ENCODE measurements at places on chromosomes 2 and 18.

DNA sequence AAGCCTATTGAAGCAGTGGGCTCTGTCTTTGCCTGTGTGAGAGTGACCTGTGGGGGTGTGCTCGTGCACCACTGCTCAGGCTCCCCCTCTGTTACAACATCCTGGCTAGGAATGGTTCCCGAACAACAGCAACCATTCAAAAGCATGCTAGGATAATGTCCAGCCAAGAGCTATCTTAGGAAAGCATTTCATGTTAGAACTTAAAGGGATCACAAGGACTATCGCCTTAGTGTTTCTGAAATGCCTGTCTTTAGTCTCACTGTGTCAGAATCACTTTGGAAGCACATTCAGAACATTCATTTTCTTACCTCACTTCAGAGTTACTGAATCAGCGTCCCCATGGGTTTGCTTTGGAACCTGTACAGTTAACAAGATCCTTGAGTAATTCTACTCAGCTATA, 134.9 kb upstream of the DSEL start:
- no peak for DNase-seq

GRCh38 chr18:59388817-59389216, 29.8 kb upstream of the LMAN1 start:
- no peak for DNase-seq

DNA sequence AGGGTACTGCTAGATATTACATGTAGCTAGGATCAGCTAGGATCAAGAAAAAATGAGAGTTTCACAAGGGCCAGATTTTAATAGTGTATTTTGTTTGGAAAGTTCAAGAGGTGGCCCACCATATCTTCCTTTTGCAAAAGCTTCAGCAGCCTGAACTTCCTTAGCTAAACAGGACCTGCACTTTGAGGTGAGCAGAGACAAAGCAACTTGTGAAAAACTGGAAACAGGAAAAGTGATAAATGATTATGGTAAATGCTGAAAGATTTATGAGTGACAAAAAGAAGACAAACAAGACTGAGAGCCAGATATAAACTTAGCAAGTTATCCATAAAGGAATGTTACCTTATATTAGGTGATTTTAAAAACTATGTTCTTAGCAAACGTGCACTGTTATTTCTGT, 123.6 kb downstream of the ZNF521 start:
- no peak for DNase-seq

DNA sequence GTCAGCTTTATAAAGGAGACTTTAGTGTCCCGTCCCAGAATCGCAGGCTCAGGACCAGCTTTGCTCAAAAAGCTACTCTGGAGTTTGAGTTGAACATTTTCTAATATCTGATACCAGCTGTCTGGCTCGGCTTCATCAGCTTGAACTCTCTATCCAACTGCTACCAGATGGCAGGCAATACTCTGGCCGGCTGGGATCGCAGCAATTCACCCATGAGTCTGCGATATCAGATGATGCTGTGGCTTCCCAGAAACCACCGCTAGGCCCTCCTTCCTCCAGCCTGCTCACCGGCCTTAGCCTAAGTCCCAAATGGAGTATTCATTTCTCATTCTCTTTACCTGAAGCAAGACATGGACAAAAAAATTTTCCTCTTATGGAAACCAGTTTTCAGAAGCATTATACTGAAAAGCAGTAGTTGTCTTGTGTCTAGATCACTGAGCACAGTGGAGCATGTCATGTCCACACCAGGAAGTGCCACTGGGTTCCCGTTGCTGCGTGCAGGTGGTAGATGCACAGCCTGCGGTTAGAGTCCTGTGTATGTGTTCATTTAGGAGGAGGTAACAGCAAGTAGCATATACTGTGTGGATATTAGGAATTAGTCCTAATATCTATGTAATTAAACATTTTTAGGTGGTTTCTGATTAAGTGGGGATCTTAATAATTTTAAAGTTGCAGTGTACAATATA, 162.0 kb upstream of the SOX11 start:
- DNase-seq: no peak

- DNase-seq: peak; percentile 23
These were observed 3.4 kb downstream of the SLC66A2 start for GRCh38 chr18:79947881-79948610.

DNA sequence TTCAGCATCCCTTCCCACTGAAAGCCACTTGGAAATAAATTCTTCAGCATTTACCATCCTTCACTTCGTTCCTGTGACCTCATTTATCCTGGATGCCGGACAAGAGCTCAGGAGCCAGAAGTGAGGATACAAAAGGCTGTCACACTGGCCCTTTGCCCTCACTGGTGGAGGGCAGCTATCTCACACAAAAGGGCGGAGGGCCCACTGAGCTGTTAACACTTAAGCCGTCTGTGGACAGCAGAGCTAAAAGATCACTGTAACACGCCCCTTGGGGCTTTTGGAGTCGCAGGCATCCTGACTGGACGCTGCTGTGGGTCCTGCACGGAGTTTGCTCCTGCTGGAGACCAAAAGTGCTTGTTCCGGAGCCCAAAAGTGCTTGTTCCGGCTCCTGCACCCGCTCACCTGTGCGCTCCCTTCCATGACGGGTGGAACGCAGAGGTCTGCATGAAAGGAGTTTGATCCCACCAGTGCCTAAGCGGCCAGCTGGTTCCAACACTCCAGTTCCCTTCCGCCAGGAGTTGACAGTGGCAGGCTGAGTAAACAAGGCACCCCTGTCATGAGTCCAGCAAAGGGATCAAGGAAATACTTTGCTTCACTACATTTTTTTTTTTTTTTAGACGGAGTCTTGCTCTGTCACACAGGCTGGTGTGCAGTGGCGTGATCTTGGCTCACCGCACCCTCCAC, 572.0 kb upstream of the LINC00305 start:
- no peak for DNase-seq

GRCh38 chr18:26301681-26302080, 75.4 kb downstream of the TAF4B start:
- DNase-seq: no peak

DNA sequence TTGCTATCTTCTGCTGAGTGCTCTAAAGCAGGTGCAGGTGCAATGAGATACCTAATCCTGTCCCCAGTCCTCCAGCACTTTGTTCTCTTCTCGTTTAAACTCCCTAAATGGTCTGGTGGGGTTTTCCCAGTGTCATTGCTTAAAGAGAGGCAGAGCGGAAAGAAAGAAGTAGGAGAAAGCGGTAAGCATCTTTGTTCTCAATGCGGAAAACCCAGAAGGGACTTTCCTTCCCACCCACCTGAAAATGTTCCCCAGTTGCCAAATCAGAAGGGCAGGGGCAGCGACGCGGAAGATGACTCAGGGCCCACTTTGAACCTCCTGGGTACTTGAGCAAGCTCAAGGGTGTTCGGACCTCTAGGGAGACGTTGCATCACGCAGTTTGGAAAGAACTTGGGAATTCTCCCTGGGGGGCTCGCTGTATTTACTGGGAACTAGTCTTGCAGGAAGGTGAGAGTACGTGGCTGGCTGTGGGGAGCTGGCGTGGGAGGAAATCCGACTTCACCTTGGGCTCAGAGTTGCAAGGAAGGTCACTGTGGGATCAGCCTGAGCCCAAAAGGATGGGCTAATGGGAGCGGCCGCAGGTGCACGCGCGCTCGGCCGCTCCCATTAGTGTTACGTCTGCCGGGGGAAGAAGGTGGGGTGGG, 589 bp upstream of the SGPP2 start:
- DNase-seq: no peak

DNA sequence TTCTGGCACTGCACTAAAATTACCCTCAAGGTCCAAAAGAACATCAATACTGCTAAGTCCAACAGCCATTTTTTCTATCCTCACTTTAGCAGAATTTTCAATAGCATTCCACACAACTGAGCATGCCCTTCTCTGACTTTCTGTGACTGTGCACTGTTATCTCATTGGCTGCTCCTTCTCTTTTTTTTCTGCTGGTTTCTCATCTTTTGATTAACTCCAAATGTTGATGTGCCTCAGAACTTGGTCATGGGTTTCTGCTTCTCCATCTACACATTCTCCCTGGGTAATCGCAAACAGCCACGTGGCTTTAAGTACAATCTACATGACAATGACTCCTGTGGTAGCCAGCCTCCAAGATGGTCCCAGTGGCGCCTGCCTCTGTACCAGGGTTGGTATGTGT, 75.0 kb upstream of the CD226 start:
- no peak for DNase-seq

- DNase-seq: no peak
These were observed 34.2 kb downstream of the TMEM17 start for GRCh38 chr2:62471816-62472215.

DNA sequence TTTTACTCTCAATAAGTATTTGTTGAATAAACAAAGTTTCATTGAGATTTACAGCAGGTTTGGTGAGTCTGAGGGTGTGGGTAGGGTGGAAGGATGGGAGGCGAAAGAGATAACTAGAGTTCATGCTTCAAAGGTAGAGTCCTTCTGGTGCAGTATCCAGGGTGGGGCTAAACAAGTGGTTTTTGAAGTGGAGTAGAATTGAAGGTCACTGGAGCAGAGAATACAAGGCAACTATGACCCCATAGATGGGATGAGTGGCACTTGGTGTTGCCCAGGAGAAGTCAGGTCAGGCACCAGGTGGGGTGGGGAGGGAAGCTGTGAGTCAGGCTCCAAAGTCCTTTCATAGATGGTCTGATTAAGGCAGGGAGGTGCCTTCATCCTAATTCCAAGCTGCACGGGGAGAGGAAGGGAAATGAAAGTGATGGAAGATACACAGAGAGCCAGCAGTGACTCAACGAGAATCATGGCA, 6.6 kb upstream of the CAB39 start:
- DNase-seq: no peak

GRCh38 chr2:44535376-44535775, 173.6 kb downstream of the CAMKMT start:
- no peak for DNase-seq

DNA sequence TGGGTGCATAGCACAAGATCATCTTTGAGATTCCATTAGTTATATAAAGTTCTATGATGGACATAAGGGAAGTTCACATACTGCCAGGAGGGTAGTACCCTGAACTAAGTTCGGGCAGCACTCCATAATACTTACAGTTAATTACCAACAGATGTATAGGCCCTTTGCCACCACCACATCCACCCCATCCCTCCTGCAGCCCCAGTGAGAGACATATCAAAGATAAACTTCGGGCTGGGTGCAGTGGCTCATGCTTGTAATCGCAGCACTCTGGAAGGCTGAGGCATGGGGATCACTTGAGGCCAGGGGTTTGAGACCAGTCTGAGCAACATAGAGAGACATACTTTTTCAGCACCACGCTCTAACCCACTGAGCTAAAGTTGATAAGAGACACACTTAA, 46.4 kb upstream of the NPAS2 start:
- no peak for DNase-seq

DNA sequence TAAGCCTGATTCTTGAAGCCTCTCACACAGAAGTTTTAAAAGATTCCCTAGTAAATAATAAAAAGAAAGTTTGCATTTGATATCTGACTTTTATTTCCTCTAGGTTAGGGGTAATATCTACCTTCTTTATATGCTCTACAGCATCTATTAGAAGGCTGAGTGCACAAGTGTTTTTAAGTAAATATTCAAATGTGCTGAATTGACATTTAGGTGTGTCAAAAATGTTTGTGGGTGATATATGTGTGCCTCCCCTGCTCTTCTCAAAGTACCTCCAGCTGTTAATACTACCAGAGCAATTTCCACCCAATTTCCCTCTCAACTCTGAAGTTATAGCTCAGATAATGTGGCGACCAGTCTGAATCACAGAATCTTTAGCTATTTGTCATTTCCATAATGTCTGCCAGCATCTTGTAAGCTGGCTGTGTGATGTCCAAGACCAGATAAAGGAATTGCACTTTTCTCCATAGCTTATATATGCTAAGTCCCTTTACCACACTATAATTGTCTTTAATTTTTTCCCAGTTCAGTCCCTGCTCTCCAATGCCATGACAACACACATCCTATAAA, 24.4 kb upstream of the ERMN start:
- no peak for DNase-seq

GRCh38 chr2:231433990-231434389, 30.3 kb downstream of the NCL start:
- no peak for DNase-seq

- DNase-seq: no peak
These were observed 191.4 kb downstream of the RBM43 start for GRCh38 chr2:151070253-151070652.

GRCh38 chr18:24380163-24380747, 17.4 kb downstream of the OSBPL1A start:
- no peak for DNase-seq

DNA sequence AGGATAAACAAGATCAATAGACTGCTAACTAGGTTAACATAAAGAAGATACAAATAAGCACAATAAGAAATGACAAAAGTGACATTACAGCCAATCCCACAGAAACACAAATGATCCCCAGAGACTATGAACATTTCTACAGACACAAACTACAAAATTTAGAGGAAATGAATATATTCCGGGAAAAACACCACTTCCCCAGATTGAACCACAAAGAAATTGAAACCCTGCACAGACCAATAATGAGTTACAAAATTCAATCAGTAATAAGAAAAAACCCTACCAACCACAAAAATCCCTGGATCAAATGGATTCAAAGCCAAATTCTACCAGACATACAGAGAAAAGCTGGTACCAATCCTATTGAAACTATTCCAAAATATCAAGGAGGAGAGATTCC, 232.4 kb upstream of the RBMS1 start:
- DNase-seq: no peak

GRCh38 chr2:79906139-79906890, 393.5 kb downstream of the CTNNA2 start:
- no peak for DNase-seq

- DNase-seq: no peak
These were observed 187.4 kb downstream of the LPIN1 start for GRCh38 chr2:11933854-11934253.

DNA sequence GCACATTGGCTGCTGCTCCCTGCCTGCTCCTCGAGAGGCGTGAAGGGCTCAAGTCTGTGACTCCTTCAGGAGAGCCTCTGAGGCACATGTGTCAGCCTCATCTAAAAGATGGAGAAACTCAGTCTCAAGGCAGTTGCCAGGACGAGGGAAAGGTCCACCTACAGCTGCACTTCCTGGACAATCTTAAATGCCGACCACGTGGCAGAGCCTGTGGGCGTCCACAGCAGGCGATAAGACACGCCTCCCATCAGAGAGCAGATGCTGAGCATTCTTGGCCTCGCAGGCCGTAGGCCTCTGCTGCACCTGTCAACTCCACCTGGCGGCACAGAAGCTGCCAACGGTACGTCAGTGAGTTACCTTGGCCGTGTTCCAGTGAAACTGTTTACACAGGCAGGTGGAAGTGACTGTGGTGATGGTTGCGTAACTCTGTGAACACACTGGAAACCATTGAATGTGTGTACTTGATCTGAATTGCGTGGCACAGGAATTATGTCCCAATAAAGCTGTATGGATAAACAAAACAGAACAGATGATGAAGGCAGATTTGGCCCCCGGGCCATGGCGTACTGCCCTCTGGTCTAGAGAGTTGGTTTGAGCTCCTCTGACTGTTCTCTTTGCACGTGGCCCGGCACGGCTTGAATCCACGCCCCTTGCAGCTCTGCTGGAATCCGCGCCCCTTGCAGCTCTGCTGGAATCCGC, 114.5 kb downstream of the RNF144A start:
- no peak for DNase-seq

DNA sequence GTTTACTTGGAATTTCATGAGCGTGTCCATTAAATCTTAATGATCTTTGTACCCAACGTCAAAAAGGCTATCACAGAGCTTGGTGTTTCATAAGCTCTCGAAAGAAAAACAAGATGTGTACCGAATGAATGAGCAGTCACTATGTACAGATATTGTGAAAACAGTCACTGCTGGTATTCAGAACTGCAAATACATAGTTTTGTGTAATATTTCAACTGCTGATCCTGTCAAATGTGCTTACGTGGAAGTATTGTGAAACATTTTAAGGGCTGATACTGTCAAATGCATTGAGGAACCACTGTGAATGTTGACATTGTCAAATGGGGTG, 184.2 kb upstream of the KLHL29 start:
- DNase-seq: no peak
